ENCODE measurements at places on chromosomes 7 and 10. TPM values are rescaled to one million over a fixed set of nuclear protein-coding genes. Genes with fewer than 3 reads are reported as not detected.
A peak's percentile ranks its signal among the peaks of the same experiment; 100 is the strongest.

Gene CYP2C18
- not detected for total RNA-seq

DNA sequence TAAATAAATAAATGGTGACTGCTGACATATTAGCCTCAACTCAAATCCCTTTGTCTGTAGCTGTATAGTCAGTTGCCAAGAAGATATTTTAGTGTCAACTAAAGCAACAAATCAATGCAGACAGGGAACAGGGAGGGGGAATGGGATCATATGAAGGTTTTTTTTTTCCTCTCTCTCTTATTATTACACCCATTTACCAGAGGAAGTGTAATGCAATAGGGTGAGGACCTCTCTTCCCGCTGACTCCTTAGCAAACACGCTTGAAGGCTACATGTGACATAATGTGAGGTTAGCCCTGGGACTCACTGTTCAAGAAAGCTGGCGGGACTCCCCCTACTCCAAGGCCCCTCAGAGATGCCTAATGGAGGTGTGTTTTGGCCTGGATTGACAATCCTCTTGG is 88.2 kb downstream of the CHRM2 start:
- no peaks in the 10 kb centered on the region for H3K27me3 ChIP-seq
- no peak for DNase-seq
- H3K27ac ChIP-seq = no peak overlapping the region
- no peaks in the 10 kb centered on the region for H3K4me1 ChIP-seq
- H3K4me3 ChIP-seq = no peak overlapping the region

Gene MYH16
- total RNA-seq = not detected

DNA sequence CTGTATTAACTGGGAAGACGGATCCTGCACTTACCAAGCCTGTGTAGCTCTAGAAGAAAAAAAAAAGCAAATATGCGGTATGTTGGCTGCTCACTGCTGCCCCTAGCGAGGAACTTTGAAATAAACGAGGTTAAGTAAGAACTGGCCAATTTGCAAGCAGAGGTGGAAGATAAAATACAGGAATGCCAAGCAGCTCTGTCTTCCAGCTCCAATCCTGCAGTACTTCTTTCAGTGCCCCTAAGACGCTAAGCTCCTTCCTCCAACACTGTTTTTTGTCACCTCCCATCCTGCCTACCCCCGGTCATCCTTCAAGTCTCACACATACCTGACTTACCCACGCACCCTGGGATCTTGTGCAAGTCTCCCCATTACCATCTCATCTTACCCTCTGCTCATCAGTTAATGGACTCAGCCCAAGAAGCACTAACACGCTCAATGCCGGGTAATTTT is 809 bp downstream of the C10orf143 start:
- no peaks in the 10 kb centered on the region for H3K36me3 ChIP-seq
- no peaks in the 10 kb centered on the region for H3K4me1 ChIP-seq
- no peak overlapping the region for H3K27ac ChIP-seq
- H3K4me3 ChIP-seq = peak overlapping the region; percentile 49
- no peak for DNase-seq

GRCh38 chr7:130160455-130160854 is 44.8 kb downstream of the TMEM209 start:
- H3K27me3 ChIP-seq = no peaks in the 10 kb centered on the region
- H3K4me1 ChIP-seq = no peaks in the 10 kb centered on the region
- H3K36me3 ChIP-seq = peaks cover 5% of the 10 kb centered on the region
- DNase-seq = no peak

- no peak overlapping the region for H3K4me3 ChIP-seq
- H3K27me3 ChIP-seq = no peaks in the 10 kb centered on the region
- no peak overlapping the region for H3K27ac ChIP-seq
Measured at GRCh38 chr10:113920875-113921274, 66.4 kb downstream of the NHLRC2 start.

Gene ARMC3
- not detected for total RNA-seq

DNA sequence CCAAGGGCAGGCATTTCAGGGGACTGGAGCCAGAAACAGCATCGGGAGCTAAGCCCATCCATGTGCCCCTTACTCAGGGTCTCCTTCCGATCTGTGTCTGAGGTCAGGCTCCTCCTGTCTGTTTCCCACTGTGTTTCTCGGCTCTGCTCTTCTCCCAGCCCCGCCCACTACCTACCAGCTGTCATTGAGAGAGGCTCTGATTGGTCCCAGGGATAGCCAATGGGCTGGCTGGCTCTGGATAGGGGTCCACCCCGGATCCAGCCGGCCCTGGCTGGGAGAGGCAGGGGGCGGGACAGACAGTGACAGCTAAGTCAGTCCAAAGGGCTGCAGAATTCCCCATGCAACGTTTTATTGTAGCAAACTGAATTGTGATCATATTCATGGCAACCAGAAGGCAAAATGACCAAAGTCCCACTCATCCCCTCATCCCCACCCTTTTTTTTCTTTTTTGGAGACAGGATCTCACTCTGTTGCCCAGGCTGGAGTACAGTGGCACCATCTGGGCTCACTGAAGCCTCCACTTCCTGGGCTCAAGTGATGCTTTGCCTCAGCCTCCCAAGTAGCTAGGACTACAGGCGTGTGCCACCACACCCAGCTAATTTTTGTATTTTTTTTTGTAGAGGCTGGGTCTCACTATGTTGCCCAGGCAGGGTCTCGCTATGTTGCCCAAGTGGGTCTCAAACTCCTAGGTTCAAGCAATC is 76.3 kb downstream of the CLIP2 start:
- H3K4me1 ChIP-seq = no peaks in the 10 kb centered on the region
- no peak for DNase-seq
- no peaks in the 10 kb centered on the region for H3K27me3 ChIP-seq
- no peak overlapping the region for H3K27ac ChIP-seq
- H3K36me3 ChIP-seq = no peaks in the 10 kb centered on the region

Gene NOS3
- total RNA-seq = 28.1 TPM

Gene SLK
- 50.2 TPM for total RNA-seq

GRCh38 chr10:28722065-28722803 is 44.9 kb downstream of the BAMBI start:
- H3K4me3 ChIP-seq = peak overlapping the region; percentile 46
- no peak overlapping the region for H3K27ac ChIP-seq
- DNase-seq = peak; percentile 84
- no peaks in the 10 kb centered on the region for H3K36me3 ChIP-seq

Gene ERVW-1
- total RNA-seq = not detected

GRCh38 chr7:151243408-151244195 is 4.9 kb downstream of the SMARCD3 start:
- no peaks in the 10 kb centered on the region for H3K27me3 ChIP-seq
- H3K4me1 ChIP-seq = no peaks in the 10 kb centered on the region
- peak; percentile 72 for DNase-seq
- no peak overlapping the region for H3K4me3 ChIP-seq
- no peaks in the 10 kb centered on the region for H3K36me3 ChIP-seq

- no peak overlapping the region for H3K4me3 ChIP-seq
- H3K27me3 ChIP-seq = no peaks in the 10 kb centered on the region
- peaks cover 13% of the 10 kb centered on the region for H3K4me1 ChIP-seq
- no peak for DNase-seq
- no peaks in the 10 kb centered on the region for H3K36me3 ChIP-seq
Measured at GRCh38 chr10:91597197-91597881, 35.5 kb downstream of the PPP1R3C start.

DNA sequence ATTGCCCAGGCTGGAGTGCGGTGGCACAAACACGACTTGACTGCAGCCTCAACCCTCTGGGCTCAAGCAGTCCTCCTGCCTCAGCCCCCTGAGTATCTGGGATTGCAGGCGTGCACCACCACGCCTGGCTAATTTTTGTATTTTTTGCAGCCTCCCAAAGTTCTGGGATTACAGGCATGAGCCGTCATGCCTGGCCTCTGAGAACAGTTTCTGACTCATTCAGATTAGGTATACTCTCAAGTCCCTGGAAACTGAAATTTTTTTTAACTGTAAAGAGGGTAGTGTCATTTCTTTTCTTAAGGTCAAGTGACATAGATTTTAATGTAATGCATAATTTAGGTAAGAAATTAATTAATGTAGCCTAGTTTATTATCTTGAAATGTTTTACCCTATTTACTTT is 104.7 kb downstream of the SEPTIN7 start:
- no peaks in the 10 kb centered on the region for H3K4me1 ChIP-seq
- no peaks in the 10 kb centered on the region for H3K36me3 ChIP-seq

Gene C10orf62
- total RNA-seq = 0.29 TPM

DNA sequence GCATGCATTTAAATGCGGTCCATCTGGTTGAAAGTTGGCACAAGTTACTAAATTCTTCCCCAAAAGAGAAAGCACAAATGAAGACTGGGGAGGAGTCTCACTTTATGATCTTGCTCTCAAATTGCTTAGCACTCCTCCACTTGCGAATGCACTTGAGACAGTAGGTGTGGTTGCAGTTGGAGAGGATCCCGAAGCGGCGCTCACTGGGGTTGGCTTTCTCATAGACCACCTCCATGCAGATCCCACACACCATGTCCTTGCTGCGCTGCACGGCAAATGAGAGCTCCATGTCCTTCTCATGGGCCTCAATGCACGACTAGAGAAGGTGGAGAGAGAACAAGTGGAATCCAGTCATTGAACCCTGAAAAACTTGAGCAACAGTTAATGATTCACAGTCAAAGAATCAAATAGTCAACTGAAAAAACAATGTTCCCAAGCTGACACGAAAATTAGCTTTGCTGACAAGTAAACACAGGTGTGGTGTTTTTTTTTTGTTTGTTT is 22.7 kb downstream of the MKRN1 start:
- no peak overlapping the region for H3K27ac ChIP-seq
- no peak overlapping the region for H3K4me3 ChIP-seq
- no peak for DNase-seq
- H3K4me1 ChIP-seq = no peaks in the 10 kb centered on the region
- H3K36me3 ChIP-seq = peaks cover 19% of the 10 kb centered on the region

DNA sequence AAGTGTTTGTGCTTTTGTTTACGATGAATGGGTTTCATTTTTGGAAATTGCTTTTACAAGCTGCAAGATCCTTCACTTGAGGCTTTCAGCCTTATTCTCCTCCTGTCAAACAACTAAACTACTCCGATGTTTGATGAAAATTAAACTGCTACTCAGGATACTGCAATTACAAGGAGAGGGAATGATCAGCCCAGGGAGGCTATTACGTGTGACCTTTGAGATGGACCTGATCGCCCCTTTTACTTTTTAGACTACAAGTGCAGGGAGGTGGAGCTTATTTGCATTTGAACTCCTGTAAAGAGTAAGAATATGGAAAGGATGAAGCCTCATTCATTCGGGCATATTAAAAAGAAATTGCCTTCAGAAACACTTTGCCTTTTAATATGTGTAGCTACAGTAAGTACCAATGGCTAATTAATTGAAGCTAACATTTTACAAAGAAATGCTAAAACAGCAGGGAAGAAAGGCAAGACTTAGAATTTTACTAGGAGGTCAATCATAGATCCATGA is 219.1 kb downstream of the PHTF2 start:
- H3K27me3 ChIP-seq = no peaks in the 10 kb centered on the region
- no peak for DNase-seq
- H3K36me3 ChIP-seq = no peaks in the 10 kb centered on the region
- no peak overlapping the region for H3K4me3 ChIP-seq

DNA sequence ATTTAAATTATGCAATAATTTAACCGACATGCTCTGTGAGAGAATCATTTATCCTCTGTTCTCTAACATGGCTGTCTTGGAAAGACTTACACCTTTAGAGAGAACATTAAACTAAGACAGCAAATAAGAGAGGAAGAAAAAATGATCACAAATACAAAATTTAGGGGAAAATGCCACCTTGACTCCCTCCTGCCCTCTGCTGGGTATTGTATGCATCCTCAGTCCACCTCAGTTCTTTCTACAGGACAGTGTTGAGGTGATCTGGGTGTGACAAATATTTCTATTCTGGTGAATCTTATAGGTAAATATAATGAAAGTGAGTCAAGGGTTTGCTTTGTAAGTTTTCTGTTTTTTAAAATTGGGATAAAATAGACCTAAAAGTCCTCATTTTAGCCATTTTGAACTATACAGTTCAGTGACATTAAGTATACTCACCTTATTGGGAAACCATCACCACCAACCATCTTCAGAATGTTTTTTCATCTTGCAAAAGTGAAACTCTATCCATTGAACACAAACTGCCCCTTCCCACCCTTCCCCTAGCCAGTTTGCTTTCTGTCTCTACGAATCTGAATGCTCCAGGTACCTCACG is 61.5 kb upstream of the ELMO1 start:
- DNase-seq = no peak
- H3K27ac ChIP-seq = no peak overlapping the region

- no peaks in the 10 kb centered on the region for H3K27me3 ChIP-seq
- H3K27ac ChIP-seq = no peak overlapping the region
- no peak for DNase-seq
Measured at GRCh38 chr10:119933179-119933578, 40.6 kb downstream of the SEC23IP start.

DNA sequence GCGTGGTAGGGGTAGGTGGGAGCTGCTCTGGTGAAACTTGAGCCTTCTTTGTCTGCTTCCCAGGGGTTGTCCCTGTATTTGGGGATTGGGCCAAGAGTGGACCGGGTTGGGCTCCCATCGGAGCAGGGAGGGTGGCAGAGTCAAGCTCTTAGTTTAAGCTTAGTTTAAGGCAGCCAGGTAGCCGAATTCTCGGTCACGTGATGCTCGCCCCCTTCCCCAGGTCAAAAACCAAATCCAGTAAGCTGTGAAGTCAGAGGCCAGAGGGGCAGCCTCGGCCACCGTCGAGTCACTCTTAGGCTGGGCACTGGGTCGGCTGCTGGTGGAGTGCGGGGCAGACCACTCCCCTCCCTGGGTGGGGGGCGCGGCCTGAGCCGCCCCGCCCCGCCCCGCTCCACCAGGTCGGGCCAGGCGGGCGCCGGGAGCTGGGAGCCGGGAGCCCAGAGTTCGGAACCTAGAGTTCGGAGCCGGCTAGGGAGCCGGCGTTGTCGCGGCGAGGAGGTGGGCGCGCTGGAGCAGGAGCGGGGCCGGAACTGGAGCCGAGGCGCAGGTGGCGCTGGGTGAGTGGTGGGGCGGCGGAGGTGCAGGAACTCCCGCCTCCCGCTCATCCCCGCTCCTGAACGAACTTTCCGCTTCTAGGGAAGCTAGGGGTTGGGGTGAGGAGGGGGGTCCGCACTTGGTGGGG is 2.8 kb upstream of the LZTS2 start:
- peak overlapping the region; percentile 55 for H3K27ac ChIP-seq
- H3K36me3 ChIP-seq = no peaks in the 10 kb centered on the region
- H3K27me3 ChIP-seq = no peaks in the 10 kb centered on the region
- peak overlapping the region; percentile 46 for H3K4me3 ChIP-seq
- no peak for DNase-seq
- no peaks in the 10 kb centered on the region for H3K4me1 ChIP-seq

GRCh38 chr10:126387041-126387921 is 996 bp downstream of the ADAM12 start:
- no peaks in the 10 kb centered on the region for H3K36me3 ChIP-seq

Gene UCMA
- not detected for total RNA-seq

GRCh38 chr7:107622429-107622828 is 38.2 kb upstream of the SLC26A4 start:
- peaks cover 7% of the 10 kb centered on the region for H3K36me3 ChIP-seq
- DNase-seq = no peak
- no peak overlapping the region for H3K4me3 ChIP-seq
- H3K27ac ChIP-seq = no peak overlapping the region
- H3K4me1 ChIP-seq = no peaks in the 10 kb centered on the region

Gene BTRC
- total RNA-seq = 21.0 TPM

Measured in aorta (tissue), 5 donors.